Natural killer cell treated with Interleukin-12 subunit alpha and Interleukin-12 subunit beta and Interleukin-15 and Interleukin-18, amount 100 ng/mL, for 72 hours (primary cell): ENCODE measurements at places on chromosomes 12 and 14. TPM values are rescaled to one million over a fixed set of nuclear protein-coding genes. Genes with fewer than 3 reads are reported as not detected.

Gene RIMKLB
- 5.5 TPM for total RNA-seq

Gene ACSM4
- not detected for total RNA-seq

Gene ENDOU
- total RNA-seq, result not detected

Gene CACNB3
- total RNA-seq, result 10.7 TPM

Gene OR4Q2
- not detected for total RNA-seq

Gene CCDC38
- total RNA-seq, result 0.33 TPM

Gene CD4
- total RNA-seq, result 0.43 TPM

Gene MIP
- 0.75 TPM for total RNA-seq

Gene PXMP2
- total RNA-seq, result 22.2 TPM

Gene SERPINA9
- not detected for total RNA-seq

Gene STAB2
- total RNA-seq, result not detected

Gene PACS2
- total RNA-seq, result 26.3 TPM

Gene MAGOHB
- 94.4 TPM for total RNA-seq

Gene PPFIA2
- total RNA-seq, result not detected

Gene TOGARAM1
- total RNA-seq, result 11.0 TPM

Gene NRXN3
- total RNA-seq, result not detected

Gene TSHR
- total RNA-seq, result not detected

Gene CIDEB
- 6.8 TPM for total RNA-seq

Gene CPNE8
- 9.2 TPM for total RNA-seq

Gene LYSET
- total RNA-seq, result 11.5 TPM

Gene TRIM9
- 0.11 TPM for total RNA-seq

Gene PA2G4
- 233 TPM for total RNA-seq

Gene GRIN2B
- total RNA-seq, result not detected

Gene CLEC4E
- not detected for total RNA-seq

Gene C14orf39
- total RNA-seq, result not detected

Gene KRT75
- not detected for total RNA-seq

Gene ACTR6
- 47.6 TPM for total RNA-seq

Gene HOMEZ
- 5.8 TPM for total RNA-seq

Gene PLA2G1B
- not detected for total RNA-seq

Gene TAS2R9
- not detected for total RNA-seq

Gene DNAI7
- not detected for total RNA-seq

Gene CINP
- 39.1 TPM for total RNA-seq

Gene TRAFD1
- total RNA-seq, result 50.9 TPM
